ENCODE measurements at places on chromosomes 2 and 18. TPM values are rescaled to one million over a fixed set of nuclear protein-coding genes. Genes with fewer than 3 reads are reported as not detected.

- no peak overlapping the region for H3K27ac ChIP-seq
- no peaks in the 10 kb centered on the region for H3K36me3 ChIP-seq
- no peak for DNase-seq
- no peaks in the 10 kb centered on the region for H3K27me3 ChIP-seq
- no peak overlapping the region for H3K4me3 ChIP-seq
- H3K4me1 ChIP-seq, result no peaks in the 10 kb centered on the region
Observed at GRCh38 chr2:48849770-48850169, 94.2 kb upstream of the LHCGR start.

GRCh38 chr2:165163761-165164160 lies 40.1 kb downstream of the SCN3A start:
- no peak overlapping the region for H3K4me3 ChIP-seq
- H3K27me3 ChIP-seq, result no peaks in the 10 kb centered on the region
- H3K36me3 ChIP-seq, result no peaks in the 10 kb centered on the region
- no peak for DNase-seq
- no peaks in the 10 kb centered on the region for H3K4me1 ChIP-seq

ATP6V1B1 gene
- total RNA-seq, result 0.84 TPM

DNA sequence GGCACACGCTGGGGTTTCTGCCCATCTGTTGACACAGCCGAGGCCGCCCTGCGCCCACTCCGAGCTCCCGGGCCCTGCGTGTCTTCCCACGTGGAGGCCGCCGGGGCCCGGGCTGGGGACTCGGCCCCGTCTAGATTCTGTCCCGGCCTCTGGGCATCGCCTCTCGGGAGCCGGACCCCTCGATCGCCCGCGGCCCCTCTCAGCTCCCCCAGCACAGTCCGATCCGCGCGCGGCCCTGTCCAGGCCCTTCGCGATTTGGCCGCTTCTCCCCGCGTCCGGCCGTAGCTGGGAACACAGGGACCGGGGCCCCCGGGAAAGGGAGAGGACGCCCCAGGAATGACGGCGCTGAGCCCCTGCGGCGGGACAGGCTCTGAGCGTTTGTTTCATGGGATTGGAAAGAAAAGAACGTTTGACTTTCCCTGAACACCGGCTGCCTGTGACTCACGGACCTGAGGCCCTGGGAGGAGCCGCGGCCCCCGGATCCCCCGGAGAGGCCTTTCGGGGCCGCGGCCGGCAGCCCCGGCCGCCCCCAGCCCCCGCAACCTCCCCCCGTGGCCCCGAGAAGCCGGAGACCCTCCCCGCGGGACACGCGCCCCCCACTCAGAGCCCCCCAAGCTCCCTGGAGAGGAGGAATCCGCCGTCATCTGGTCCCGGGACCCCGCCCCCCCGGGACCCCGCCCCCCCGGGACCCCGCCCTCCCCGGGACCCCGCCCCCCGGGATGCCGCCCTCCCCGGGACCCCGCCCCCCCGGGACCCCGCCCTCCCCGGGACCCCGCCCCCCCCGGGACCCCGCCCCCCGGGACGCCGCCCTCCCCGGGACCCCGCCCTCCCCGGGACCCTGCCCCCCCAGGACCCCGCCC lies 62.7 kb upstream of the CTDP1 start:
- no peaks in the 10 kb centered on the region for H3K27me3 ChIP-seq
- no peaks in the 10 kb centered on the region for H3K4me1 ChIP-seq
- peak; percentile 38 for DNase-seq
- H3K4me3 ChIP-seq, result no peak overlapping the region
